Upper lobe of right lung (tissue), 1 donor: ENCODE measurements at places on chromosomes 12 and 14.

GRCh38 chr12:2625289-2625612 is 169.5 kb upstream of the FKBP4 start:
- no peak for DNase-seq

GRCh38 chr12:16027002-16027401 is 115.9 kb downstream of the DERA start:
- no peak for DNase-seq

DNA sequence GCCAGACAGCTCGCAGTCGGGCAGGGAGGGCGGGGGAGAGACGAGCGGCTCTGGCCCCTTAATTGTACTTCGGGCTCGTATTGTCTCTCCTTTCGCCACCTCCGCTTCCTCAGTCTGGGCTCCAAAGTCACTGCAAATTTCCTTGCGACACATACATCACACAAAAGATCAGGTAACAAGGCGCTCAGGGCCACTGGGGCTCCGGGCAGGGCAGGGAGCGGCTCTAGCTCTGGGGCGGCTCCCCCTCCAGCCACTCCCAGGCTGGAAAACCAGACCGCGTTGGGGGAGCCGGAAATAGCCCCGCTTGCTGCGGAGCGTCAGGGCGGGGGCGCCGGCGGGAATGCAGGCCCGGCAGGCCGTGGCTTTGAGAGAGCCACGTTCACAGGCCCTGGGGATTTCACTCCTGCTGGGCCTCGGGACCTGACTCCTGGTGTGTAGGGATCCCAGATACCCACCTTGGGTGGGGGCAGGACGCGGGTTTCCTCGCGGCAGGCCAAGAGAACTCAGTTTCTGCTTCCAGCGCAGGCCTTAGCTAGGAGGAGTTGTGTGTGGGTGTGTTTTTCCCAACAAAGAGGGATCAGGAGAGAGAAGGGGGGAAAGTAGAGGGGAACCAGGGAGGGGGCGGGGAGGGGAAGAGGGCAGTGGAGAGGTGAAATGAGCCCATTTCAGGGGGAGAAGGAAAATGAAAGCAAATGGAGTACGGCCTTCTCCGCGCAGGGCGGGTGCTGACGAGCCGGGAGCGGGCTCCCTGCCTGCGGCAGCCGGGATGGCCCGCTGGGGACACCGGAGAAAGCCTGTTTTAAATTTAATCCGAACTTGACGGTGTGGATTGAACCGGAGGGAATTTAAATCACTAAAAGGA is 4.4 kb upstream of the HOXC9 start:
- no peak for DNase-seq

GRCh38 chr14:95452176-95452892 is 64.1 kb downstream of the SYNE3 start:
- DNase-seq = no peak

- DNase-seq = no peak
Measured at GRCh38 chr14:103085106-103086091, 1.4 kb downstream of the LBHD2 start.

GRCh38 chr12:10505620-10506019 is at the start of gene EIF2S3B:
TSS of gene EIF2S3B (plus strand) at chr12:10505890. CDS start at chr12:10505903, 13 bp downstream.
- DNase-seq = no peak

- no peak for DNase-seq
Measured at GRCh38 chr12:46794593-46795190, 31.1 kb downstream of the SLC38A4 start.

GRCh38 chr12:57693317-57693658 is 644 bp upstream of the OS9 start:
- no peak for DNase-seq
